Daoy (cell line): ENCODE measurements at places on chromosomes 11 and 22.

- no peak for DNase-seq
Observed at GRCh38 chr22:30296833-30297232, 7.5 kb upstream of the CASTOR1 start.

DNA sequence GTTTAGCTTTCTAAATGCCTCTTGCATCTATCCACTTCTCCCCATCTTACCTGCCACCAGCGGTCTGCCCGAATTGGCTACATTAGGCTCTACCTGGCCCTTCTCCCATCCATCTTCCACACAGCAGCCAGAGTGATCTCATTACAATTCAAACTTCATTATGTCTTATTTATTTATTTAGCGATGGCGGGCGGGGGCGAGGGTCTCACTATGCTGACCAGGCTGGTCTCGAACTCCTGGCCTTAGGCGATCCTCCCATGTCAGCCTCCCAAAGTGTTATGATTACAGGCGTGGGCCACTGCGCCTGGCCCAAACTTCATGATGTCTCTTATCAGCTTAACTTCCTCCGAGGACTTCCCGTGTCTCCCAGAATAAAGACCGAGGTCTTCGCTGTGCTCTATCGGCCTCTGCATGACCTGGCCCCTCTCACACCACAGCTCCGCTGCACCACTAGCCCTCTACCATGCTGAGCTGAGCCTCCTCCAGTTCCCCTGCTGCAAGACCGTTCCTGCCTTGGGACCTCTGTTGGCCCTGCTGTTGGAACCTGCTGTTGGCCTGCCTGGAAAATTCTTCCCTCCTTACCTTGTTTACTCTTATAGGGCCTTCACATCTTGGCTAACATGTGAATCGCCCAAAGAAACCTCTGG, 870 bp upstream of the CTTN start:
- peak; percentile 27 for DNase-seq

DNA sequence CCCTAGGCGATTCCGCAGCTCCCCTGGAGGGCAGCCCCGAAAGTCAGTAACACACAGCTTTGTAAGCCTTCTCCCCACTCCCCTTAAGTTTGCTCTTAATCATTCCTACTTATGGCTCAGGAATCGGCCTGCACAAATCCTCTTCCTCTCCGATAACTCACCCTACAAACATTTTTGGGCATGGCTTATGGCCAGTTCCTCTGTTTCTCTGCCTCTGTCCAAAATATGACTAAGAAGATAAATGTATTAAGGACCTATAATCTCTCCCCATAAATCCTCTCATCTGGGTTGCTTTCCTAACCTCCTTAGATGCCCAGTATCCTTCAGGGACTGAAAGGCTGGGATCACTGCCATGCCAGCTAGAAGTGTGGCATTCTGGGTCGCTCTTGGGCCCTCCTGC, 41.0 kb downstream of the PAMR1 start:
- peak; percentile 25 for DNase-seq

DNA sequence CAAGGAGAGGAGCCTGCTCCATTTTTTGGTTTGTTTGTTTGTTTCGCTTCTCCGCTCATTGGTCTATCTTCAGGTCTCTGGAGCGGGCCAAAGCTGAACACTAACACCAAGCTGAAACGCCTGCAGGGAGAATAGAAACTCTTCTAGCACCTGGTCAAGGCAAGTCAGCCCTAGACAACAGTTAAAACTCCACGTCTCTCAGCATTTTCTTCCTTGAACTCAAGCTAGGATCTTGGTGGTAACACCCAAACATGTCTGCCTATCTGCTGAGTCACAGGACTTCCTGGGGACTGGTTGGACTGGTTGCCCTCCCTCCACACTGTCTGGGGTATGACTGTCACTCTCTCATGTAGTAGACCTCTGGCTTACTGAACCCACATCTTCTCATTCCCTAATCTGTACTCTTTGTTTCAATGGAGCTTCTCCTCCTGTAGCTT, 23.9 kb upstream of the RBFOX2 start:
- peak; percentile 75 for DNase-seq
